ENCODE measurements at places on chromosomes 13 and 19. TPM values are rescaled to one million over a fixed set of nuclear protein-coding genes. Genes with fewer than 3 reads are reported as not detected.

FUZ gene
- total RNA-seq = 11.5 TPM

TMEM238 gene
- total RNA-seq = 5.9 TPM

ZNF723 gene
- not detected for total RNA-seq

GRCh38 chr19:53874606-53874990, 6.9 kb downstream of the MYADM start:
- DNase-seq = no peak

DNA sequence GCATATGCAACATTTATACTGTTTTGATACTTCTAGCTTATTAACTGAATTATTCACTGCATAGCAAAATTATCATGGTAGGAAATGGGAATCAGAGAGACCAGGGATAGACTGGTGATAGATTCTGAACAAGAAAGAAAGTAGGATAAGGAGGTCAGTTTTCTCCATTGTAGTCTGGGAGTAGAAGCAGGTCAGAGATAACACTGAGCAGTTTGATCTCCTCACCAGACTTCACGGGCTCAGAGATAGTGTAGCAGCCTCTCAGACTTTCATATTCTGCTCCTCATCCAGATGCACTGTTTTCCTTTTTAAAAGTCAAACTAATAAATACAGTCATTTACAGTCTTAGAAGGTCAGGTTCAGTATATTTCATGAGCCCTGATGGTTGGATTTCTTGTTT, 56.0 kb upstream of the MYO16 start:
- DNase-seq = no peak

- no peak for DNase-seq
These were observed 27.1 kb downstream of the RNASEH2B start for GRCh38 chr13:50936679-50937078.

- DNase-seq = no peak
These were observed 1.2 kb downstream of the NR2C2AP start for GRCh38 chr19:19201697-19202630.

- DNase-seq = no peak
These were observed 103.9 kb downstream of the GGACT start for GRCh38 chr13:100484702-100485101.

GRCh38 chr13:97113231-97114001, 108.7 kb upstream of the MBNL2 start:
- DNase-seq = no peak

GRCh38 chr19:42555801-42556200, 27.5 kb upstream of the CEACAM1 start:
- DNase-seq = no peak

DNA sequence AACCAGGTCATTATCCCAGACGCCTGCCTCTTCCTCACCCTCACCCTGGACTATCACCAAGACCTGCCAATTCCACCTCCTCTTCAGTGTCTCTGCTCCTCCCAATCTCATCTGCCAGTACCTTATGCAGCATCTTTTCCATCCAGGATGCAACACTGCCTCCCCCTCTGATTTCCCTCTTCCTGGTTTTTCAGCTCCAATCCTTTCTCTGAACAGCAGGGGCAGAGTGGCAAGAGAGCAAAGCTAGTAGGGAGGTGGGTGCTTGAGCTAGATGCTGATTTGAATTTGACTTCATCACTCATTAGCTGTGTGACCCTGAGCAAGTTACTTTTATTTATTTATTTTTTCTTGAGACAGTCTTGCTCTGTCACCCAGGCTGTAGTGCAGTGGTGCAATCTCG, 25.6 kb upstream of the CABP5 start:
- DNase-seq = no peak

DNA sequence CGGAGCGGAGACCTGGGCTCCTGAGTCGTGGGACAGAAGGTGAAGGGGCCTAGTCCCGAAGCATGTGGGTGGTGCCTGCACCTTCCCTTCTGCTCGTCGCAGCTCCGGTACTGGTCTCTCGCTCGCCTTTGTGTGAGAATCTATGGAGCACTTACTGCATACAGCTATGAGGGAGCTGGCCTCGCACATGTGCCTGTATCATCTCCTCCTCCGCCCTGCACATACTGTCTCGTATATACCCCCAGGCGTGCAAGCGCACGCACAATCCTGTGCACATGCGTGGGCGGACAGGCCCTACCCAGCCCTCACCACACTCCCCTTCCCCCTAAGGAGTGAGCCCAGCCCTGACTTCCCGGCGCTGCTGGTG, 8.7 kb downstream of the PIK3R2 start:
- peak; percentile 85 for DNase-seq

Measured in vagina (tissue), 2 donors.